Putamen (tissue), 1 donor: ENCODE measurements at places on chromosomes 13 and 19.

GRCh38 chr19:21434967-21435544 lies 38.1 kb downstream of the ZNF493 start:
- no peak for DNase-seq

GRCh38 chr13:41231786-41232185 lies 31.6 kb downstream of the MTRF1 start:
- no peak for DNase-seq

DNA sequence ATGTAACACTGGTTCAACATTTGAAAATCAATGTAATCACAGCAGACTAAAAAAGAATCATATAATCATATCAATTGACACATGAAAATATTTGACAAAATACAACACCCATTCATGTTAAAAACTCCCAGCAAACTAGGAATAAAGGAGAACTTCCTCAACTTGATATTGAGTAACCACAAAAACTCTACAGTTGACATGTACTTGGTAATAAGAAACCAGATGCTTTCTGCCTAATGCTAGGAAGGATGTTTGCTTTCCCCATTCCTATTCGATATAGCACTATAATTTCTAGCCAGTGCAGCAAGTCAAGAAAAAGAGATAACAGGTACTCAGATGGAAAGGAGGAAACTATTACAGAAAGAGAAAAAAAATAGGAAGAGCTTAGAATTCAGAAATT lies 26.9 kb downstream of the UFM1 start:
- DNase-seq: no peak

- DNase-seq: no peak
Measured at GRCh38 chr19:31436121-31436776, 87.0 kb upstream of the TSHZ3 start.

DNA sequence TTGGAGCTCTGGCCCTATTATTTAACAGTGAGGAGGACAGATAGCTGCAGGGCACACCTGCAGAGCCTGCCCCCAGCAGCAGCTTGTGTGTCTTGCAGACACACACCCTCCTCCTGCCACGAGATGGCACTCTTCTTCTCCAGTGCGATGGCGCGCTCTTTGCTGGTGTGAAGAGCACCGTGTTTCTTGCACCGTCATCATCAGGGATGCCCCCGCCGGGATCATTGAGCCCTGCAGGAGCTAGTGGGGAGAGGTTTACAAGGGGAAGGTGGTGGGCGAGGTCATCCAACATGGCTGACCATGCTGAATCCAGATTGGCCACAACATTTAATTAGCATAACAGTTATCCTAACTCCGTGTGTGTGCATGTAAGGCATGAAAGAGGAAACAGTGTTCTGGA lies 105.6 kb downstream of the RAB20 start:
- DNase-seq: peak; percentile 76

DNA sequence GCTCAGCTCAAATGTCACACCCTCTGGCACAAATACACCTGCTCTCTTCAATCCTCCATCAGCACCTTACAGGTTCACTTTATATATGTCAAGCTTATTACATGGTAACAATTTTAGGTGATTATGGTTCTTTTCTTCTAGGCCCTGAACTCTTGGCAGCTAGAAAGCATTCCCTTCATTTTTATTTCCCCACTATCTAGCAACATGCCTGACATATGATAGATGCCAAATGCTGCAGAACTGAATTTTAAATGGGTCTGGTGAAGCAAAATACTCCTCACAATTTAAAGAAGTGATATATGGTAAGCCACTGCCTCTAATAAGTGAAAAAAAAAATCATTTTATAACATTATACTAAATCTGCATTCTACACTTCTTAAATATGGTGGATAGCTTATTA lies 95.2 kb downstream of the USP12 start:
- no peak for DNase-seq

DNA sequence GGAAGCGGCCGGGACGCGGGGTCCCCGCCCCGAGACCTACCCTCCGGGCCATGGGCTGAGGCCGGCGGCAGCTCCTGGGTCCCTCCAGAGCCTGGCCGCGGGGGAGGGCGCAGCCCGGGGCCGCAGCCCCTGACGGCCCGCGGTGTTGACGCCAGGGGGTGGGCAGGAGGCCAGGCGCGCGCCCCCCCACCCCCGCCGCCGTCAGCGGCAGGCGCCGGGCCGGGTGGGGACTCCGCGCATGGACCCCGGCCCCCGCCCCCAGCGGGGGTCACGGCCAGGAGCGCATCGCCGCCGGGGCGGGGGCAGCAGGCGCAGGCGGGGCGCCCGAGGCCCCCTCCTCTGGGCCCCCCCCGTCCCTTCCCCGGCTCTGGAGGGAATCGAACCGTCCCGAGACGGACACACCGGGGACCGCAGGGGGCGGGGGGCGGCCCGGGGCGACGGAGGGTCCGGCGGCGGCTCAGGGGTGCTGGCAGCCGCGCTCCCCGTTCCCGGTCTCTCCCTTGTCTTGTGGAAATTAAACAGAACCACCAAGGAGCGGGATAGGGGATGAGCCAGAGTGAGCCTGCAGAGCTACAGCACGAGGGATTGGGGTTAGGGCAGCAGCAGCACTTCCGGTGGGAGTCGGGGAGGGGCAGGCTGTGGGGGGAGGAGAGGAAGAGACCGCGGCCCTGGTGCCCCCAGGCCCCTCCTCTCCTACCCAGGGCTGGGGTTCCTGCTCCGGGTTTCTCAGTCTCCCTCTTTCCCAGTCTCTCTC lies at the start of gene MEIS3:
Gene MEIS3 (minus strand): TSS at position 498 of the 754 bp plus-strand sequence. CDS start 446 bp downstream, at position 52.
- DNase-seq: no peak

GRCh38 chr19:530134-531008 lies 1.2 kb upstream of the CDC34 start:
- no peak for DNase-seq

- no peak for DNase-seq
Measured at GRCh38 chr19:58544591-58545285, 874 bp downstream of the TRIM28 start.

GRCh38 chr19:42048992-42049391 lies 21.0 kb downstream of the GRIK5 start:
- no peak for DNase-seq

DNA sequence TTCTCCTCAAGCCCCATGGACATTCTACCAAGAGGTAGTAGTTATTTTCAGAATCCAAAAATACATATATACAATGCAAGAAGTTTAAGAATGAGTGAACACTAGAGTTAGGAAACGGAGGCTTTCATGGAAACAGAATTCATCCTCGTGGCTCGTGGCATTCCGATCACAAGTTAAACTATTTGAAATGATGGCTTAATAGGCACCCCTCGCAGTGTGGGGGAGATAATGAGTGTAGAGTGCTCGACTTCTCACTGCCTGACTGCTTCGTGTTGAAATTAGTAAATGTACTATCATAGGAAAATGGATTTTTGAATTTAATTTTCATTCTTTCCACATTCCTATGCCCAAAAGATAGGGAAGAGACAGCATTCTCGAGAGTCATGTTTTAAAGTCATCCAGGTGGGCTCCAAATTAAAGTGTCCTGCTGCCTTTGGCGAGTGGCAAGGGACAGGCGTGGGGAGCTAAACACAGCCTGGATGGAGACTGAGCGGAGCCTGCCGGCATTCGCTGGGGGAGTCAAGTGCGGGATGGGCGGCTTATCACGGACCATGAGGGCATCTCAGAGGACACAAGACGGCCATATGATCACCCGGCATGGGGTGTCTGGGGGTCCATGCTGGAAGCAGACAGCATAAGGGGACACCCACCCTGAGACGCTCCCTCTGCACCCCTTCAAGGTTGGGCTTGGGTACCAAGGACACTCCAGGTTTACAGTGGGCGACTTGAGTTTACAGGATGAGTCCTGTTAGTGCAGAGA lies 165.2 kb downstream of the TEX29 start:
- DNase-seq: peak; percentile 57

DNA sequence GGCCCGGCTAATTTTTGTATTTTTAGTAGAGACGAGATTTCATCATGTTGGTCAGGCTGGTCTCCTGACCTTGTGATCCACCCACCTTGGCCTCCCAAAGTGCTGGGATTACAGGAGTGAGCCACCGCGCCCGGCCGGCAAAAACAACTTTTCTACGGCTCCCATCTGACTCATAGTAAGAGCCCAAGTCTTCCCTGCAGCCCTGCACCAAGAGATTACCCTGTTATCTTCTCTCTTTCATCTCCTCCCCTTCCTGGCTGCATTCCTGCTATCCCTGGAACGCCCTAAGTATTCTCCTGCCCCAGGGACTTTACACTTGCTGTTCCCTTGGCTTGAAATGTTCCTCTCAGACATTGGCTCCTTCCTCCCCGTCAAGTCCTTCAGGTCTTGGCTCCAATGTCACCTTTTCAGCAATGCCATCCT lies 6.6 kb downstream of the AP2S1 start:
- no peak for DNase-seq
